Activated CD4-positive, alpha-beta memory T cell treated with anti-CD3 and anti-CD28 coated beads for 36 hours (primary cell): ENCODE measurements at places on chromosomes 3 and 15.
A peak's percentile ranks its signal among the peaks of the same experiment; 100 is the strongest.

DNA sequence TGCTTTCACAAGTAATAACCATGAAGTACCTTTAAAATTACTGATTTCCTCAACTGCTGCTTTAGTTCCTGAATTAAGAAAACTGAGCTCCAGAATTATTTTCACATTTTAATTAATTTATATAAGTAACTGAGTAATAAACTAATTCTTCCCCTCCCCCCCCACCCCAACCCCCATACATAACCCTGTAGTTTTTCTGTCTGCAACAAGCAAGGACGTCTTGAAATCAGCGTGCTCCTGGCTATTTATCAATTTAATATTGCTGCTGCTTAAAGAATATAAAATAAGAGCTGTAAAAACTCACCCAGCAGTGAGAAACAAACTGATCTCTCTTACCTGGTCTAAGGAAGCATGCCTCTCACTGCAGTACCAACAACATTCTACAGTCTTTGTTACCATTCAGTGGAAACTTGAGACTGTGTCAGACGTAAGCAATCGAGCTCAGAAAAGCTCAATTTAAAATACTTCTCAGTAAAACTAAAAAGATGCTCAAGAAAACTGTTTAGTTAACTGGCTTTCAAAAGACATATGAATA lies 121.0 kb downstream of the TFDP2 start:
- H3K4me3 ChIP-seq, result peak overlapping the region; percentile 77
- H3K27ac ChIP-seq, result no peak overlapping the region

- DNase-seq, result no peak
- H3K36me3 ChIP-seq, result peaks cover 73% of the 10 kb centered on the region
- H3K4me3 ChIP-seq, result no peak overlapping the region
- H3K27ac ChIP-seq, result peak overlapping the region; percentile 4
- H3K27me3 ChIP-seq, result no peaks in the 10 kb centered on the region
Measured at GRCh38 chr3:128062033-128062745, 10.0 kb downstream of the SEC61A1 start.

- H3K27me3 ChIP-seq, result no peaks in the 10 kb centered on the region
- peaks cover 36% of the 10 kb centered on the region for H3K4me1 ChIP-seq
- no peak for DNase-seq
- H3K27ac ChIP-seq, result no peak overlapping the region
Measured at GRCh38 chr15:100569391-100569790, 32.6 kb downstream of the LINS1 start.

- H3K4me1 ChIP-seq, result no peaks in the 10 kb centered on the region
- no peak overlapping the region for H3K27ac ChIP-seq
- DNase-seq, result no peak
- H3K4me3 ChIP-seq, result no peak overlapping the region
Measured at GRCh38 chr15:39391230-39391629, 189.6 kb upstream of the THBS1 start.

DNA sequence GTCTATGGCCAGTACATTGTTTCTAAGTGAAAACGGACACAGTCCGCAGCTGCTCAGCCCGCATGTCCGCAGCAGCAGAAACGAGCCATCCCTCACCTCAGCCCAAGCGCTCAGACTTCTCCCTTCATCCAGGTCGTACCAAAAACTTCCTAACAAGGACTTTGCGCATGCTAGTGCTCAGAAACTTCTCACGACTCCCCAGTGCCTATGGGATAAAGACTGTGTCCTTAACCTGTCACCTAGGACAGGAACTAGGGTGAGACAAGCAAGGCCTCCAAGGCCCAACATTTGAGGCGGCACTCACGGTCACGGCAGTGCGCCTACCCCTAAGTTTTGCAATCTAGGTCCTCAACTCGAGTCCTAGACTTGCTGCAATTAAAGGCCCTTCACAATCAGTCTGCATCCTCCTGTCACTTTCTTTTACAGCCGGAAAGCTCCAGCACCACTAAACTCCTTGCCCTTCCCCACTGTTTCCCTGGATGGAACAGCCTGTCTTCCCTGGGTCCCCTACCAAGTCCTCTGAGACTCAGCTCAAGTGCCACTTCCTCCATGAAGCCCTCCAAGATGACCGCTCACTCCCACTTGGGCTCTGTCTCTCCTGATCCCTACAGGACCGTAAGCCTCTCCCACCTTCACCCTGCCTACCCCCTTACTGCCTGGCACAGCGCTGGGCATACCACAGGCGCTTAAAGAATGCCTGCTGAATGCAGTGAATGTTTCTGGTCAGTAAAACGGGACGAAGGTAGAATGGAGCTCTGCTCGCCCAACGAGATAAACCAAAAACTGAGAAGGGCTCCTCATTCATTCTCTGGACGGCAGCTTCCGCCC lies 1.2 kb downstream of the CLN6 start:
- H3K27ac ChIP-seq, result peak overlapping the region; percentile 61
- H3K36me3 ChIP-seq, result peaks cover 1% of the 10 kb centered on the region
- DNase-seq, result no peak

- no peak for DNase-seq
- no peaks in the 10 kb centered on the region for H3K4me1 ChIP-seq
- H3K27me3 ChIP-seq, result no peaks in the 10 kb centered on the region
- H3K36me3 ChIP-seq, result no peaks in the 10 kb centered on the region
Measured at GRCh38 chr3:20015525-20015924, 3.5 kb upstream of the PP2D1 start.

DNA sequence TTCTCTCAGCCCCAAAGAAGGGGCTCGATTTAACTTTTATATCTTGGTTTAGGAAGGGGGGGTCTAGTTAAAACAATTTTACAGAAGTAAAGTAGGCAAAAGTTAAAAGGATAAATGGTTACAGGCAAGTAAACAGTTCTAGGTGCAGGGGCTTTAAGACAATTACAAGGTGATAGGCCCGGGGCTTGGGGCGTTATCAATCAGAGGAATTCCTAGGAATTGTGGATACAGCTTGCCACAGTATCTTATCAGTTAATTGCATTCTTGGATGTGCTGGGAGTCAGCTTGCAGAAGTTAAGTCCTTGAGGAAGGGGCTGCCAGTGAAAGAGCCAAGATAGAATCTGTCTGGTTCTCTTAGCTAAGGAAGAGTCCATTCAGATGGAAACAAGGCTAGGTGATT lies 52.7 kb downstream of the NSMCE3 start:
- no peak overlapping the region for H3K27ac ChIP-seq
- H3K4me1 ChIP-seq, result no peaks in the 10 kb centered on the region
- H3K27me3 ChIP-seq, result peaks cover 21% of the 10 kb centered on the region
- no peak overlapping the region for H3K4me3 ChIP-seq
- H3K36me3 ChIP-seq, result no peaks in the 10 kb centered on the region

DNA sequence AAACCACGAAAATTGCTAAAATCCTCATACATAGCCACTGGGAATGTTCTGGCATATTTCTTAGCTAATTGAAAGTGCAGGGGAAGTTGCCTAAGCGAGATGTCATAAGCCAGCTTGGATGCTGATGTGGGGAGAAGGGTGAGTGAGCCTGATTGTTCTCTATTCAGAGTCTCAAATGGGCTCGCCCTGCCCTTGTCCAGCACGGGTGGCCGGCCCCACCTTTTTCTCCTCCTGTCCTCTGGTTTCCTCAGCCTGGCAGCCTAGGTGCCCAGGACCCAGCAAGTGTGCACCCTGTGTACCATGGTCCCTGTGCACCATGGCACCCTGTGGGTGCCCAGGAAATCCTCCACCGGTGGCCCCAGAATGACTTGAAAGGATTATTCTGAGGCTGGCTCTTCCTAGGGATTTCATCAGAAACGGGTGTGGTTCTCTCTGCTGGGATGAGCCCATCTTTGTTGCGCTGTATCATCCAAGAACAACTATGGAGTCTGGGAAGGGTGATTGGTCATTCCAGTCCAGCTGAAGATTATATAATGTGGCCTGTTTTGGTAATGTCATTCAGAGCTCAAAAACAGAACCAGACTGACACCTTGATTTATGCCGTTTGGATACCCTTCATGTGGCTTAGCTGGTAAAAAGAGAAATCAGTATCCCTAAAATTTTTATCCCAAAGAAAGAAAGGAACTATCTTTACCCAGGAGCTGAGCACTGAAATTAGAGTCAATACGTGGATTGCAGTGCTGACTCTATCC lies 150.8 kb upstream of the BHLHE40 start:
- H3K27me3 ChIP-seq, result no peaks in the 10 kb centered on the region
- H3K27ac ChIP-seq, result peak overlapping the region; percentile 95
- H3K36me3 ChIP-seq, result peaks cover 34% of the 10 kb centered on the region
- H3K4me1 ChIP-seq, result peaks cover 92% of the 10 kb centered on the region

- no peak for DNase-seq
- peaks cover 2% of the 10 kb centered on the region for H3K27me3 ChIP-seq
Measured at GRCh38 chr3:122962149-122962548, 65.4 kb downstream of the SEMA5B start.

DNA sequence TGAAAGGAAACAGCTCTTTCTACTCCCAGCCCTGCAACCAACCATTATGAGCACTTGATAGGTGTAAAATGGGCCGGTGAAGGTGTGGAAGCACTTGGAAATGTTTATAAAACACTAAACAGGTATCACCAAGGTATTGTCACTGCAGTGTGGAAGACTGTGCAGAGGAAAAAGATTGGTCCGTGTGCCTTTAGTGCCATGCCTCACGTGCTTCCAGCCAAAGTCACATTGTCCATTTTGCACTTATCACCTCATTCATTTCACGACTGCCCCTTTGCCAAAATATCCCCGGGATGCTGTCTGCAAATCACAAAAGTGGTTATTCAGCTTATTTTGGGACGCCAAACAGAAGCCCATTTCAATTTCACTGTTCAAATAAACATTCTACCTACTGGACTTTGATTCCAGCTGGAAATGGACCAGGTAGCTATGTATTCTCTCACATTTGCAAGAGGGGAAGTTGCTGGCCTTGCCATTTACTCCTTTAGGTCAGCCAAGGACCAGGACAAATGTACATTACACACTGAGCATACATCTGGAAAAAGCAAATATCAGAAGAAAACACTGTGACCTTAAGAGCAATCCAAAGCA lies 58.4 kb downstream of the ARRDC4 start:
- H3K27me3 ChIP-seq, result no peaks in the 10 kb centered on the region
- H3K36me3 ChIP-seq, result no peaks in the 10 kb centered on the region
- no peak overlapping the region for H3K4me3 ChIP-seq
- no peak overlapping the region for H3K27ac ChIP-seq
- no peaks in the 10 kb centered on the region for H3K4me1 ChIP-seq

GRCh38 chr3:161913786-161914389 lies 417.3 kb downstream of the OTOL1 start:
- H3K4me1 ChIP-seq, result no peaks in the 10 kb centered on the region
- no peaks in the 10 kb centered on the region for H3K27me3 ChIP-seq
- no peaks in the 10 kb centered on the region for H3K36me3 ChIP-seq
- no peak overlapping the region for H3K27ac ChIP-seq
- no peak overlapping the region for H3K4me3 ChIP-seq

GRCh38 chr15:48465410-48465809 lies 134.2 kb downstream of the DUT start:
- no peak for DNase-seq
- no peaks in the 10 kb centered on the region for H3K27me3 ChIP-seq
- H3K4me1 ChIP-seq, result no peaks in the 10 kb centered on the region
- H3K27ac ChIP-seq, result no peak overlapping the region

DNA sequence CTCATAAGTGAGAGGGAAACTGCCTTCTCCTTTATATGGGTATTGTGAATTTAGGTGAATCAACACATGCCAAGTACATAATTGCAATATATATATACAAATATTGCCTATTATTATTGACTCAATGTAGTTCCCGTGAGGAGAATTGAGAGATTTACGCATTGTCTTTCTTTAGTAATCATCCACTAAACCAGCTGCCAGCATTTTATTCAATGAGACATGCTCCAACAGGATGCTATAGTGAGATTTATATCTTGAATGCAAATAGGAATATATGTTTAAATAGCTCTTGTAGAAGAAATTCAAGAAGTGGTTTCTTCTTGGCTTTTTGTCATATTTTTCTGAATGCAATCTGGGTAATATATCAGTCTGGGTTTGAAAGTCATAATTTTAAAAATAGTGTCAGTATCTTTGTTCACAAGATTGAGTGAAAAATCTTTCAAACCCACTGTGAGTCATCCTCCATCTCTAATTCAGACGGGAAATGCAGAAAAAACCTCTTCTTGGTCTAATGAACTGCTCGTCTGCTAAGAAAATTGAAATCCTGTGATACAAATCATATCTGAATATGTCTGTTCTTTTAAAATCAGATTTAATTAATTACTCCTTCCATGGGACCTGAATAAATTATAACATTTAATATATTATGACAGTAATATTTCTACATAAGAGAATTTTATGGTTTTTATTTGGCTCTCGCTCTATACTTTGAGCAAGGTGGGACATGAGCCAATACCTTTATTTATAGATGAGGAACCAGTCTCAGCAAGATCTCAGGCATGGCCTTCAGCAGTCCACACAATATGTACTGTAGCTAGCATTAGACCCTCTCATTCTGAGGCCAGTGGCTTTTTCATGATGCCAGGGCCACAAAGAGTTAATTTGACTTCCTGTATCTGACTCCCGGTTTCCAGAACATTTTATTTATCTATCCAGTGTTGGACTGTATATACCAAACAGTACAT lies 516.0 kb downstream of the GABRG3 start:
- no peaks in the 10 kb centered on the region for H3K27me3 ChIP-seq
- DNase-seq, result no peak
- H3K36me3 ChIP-seq, result no peaks in the 10 kb centered on the region
- no peaks in the 10 kb centered on the region for H3K4me1 ChIP-seq

- no peak overlapping the region for H3K27ac ChIP-seq
- peaks cover 28% of the 10 kb centered on the region for H3K4me1 ChIP-seq
- H3K4me3 ChIP-seq, result no peak overlapping the region
- no peak for DNase-seq
- no peaks in the 10 kb centered on the region for H3K27me3 ChIP-seq
Measured at GRCh38 chr3:10235551-10235950, 12.7 kb upstream of the TATDN2 start.

DNA sequence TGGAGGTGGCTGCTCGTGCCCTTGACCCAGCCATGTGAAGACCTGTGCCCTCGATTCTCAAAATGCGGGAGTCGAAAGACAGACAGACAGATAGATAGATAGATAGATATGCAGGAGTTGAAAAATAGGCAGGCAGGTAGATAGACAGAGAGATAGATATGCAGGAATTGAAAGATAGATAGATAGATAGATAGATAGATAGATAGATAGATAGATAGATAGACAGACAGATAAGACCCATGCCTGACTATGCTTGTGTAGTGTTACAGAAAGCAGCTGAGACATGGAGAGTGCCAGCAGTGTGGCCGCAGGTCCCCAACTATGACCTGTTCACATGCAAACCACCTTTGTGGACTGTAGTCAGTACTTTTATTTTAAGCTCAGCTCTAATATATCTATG lies 17.2 kb downstream of the GPD1L start:
- no peak overlapping the region for H3K27ac ChIP-seq
- H3K27me3 ChIP-seq, result no peaks in the 10 kb centered on the region
- H3K4me1 ChIP-seq, result peaks cover 17% of the 10 kb centered on the region
- DNase-seq, result no peak
- H3K4me3 ChIP-seq, result no peak overlapping the region

GRCh38 chr15:52057996-52058395 lies 39.0 kb downstream of the MAPK6 start:
- peaks cover 23% of the 10 kb centered on the region for H3K36me3 ChIP-seq
- DNase-seq, result no peak
- H3K27ac ChIP-seq, result no peak overlapping the region
- no peaks in the 10 kb centered on the region for H3K4me1 ChIP-seq

GRCh38 chr3:123652342-123652984 lies 67.6 kb upstream of the HACD2 start:
- DNase-seq, result peak; percentile 55
- no peak overlapping the region for H3K27ac ChIP-seq
- no peak overlapping the region for H3K4me3 ChIP-seq
- no peaks in the 10 kb centered on the region for H3K36me3 ChIP-seq
- no peaks in the 10 kb centered on the region for H3K4me1 ChIP-seq
- H3K27me3 ChIP-seq, result peaks cover under 1% of the 10 kb centered on the region
